ENCODE measurements at places on chromosomes 11 and 22. TPM values are rescaled to one million over a fixed set of nuclear protein-coding genes. Genes with fewer than 3 reads are reported as not detected.

GRCh38 chr22:23684561-23685031, 6.2 kb upstream of the RGL4 start:
- DNase-seq, result no peak
- no peak overlapping the region for H3K27ac ChIP-seq
- H3K4me1 ChIP-seq, result no peaks in the 10 kb centered on the region
- H3K4me3 ChIP-seq, result no peak overlapping the region

GRCh38 chr11:64794526-64794925, 8.5 kb downstream of the MAP4K2 start:
- H3K27me3 ChIP-seq, result no peaks in the 10 kb centered on the region

DNA sequence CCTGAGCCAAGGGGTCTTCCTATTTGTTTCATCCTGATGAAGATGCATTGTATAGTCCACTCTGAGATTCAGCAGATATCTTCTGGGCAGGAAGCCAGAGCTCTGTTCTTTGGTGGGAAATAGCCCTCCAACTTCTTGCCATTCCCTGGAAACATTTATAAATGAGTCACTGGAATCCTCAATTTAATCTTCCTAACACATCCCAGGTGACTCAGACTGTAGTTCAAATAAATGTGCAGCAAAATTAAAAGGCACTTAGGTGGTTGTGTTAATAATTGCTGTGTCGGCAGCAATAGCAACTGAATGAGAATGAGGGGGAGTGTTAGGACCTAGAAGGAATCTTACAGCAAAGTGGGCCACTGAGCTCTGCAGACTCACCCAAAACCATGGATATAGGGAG, 108.6 kb downstream of the INSC start:
- no peak overlapping the region for H3K27ac ChIP-seq
- DNase-seq, result no peak
- no peaks in the 10 kb centered on the region for H3K4me1 ChIP-seq

DNA sequence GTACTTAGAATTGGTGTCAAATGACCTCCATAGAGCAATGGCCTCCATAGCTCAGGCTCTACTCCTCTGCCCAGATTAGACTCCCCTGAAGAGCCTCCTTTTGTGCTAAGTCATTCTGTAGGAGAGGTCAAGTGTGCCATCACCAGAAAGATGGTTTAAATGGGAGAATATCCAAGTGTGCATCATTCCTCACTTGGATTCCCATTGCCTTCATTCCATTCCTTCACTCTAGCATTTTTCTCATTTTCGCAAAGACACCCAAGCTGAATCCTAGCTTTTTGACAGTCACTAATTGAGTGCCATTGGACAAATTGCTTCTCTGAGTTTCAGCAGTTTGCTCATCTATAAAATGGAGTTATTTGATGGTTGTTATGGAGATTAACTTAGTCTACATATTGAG, 16.9 kb downstream of the CLMP start:
- no peak overlapping the region for H3K4me3 ChIP-seq
- no peaks in the 10 kb centered on the region for H3K36me3 ChIP-seq
- peaks cover 13% of the 10 kb centered on the region for H3K4me1 ChIP-seq
- DNase-seq, result no peak

- H3K27me3 ChIP-seq, result no peaks in the 10 kb centered on the region
- no peak overlapping the region for H3K27ac ChIP-seq
- H3K36me3 ChIP-seq, result no peaks in the 10 kb centered on the region
- H3K4me1 ChIP-seq, result no peaks in the 10 kb centered on the region
- no peak for DNase-seq
Measured at GRCh38 chr11:95520369-95521132, 269.0 kb downstream of the FAM76B start.

DNA sequence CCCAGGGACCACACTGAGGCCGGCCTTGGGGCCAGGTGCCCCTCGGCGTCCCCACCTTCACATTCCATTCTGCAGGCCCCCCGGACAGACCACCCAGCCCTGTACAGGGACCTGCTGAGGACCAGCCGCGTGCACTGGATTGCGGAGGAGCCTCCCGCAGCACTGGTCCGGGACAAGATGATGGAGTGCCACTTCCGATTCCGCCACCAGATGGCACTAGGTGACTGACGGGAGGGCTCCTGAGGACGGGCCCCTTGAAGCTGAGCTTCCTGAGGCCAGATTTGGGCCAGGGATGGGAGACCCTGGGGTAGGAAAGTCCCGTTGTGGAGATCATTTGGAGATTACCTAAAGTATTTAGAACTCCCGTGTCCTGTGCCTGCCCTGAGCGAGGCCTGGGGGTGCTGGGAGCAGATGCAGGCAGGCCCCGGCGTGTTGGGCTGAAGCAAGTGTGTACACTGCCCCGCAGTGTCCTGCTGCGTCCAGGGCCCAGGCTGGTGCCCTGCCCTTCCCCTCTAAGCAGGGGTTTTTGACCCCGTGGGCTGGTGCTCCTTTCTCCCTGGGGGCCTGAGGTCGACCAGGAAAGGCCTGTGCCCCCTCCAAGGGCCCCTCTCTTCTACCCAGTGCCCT, 20.0 kb downstream of the TRMU start:
- H3K4me1 ChIP-seq, result no peaks in the 10 kb centered on the region
- no peaks in the 10 kb centered on the region for H3K27me3 ChIP-seq
- DNase-seq, result no peak

- H3K27ac ChIP-seq, result no peak overlapping the region
- no peak for DNase-seq
- no peaks in the 10 kb centered on the region for H3K27me3 ChIP-seq
- H3K4me1 ChIP-seq, result no peaks in the 10 kb centered on the region
Measured at GRCh38 chr11:44526438-44526837, 39.0 kb upstream of the CD82 start.

GRCh38 chr22:42645938-42646568, 3.1 kb downstream of the CYB5R3 start:
- H3K36me3 ChIP-seq, result no peaks in the 10 kb centered on the region
- no peaks in the 10 kb centered on the region for H3K27me3 ChIP-seq
- peak overlapping the region; percentile 98 for H3K27ac ChIP-seq
- no peak for DNase-seq
- peaks cover 19% of the 10 kb centered on the region for H3K4me1 ChIP-seq
- peak overlapping the region; percentile 97 for H3K4me3 ChIP-seq

DNA sequence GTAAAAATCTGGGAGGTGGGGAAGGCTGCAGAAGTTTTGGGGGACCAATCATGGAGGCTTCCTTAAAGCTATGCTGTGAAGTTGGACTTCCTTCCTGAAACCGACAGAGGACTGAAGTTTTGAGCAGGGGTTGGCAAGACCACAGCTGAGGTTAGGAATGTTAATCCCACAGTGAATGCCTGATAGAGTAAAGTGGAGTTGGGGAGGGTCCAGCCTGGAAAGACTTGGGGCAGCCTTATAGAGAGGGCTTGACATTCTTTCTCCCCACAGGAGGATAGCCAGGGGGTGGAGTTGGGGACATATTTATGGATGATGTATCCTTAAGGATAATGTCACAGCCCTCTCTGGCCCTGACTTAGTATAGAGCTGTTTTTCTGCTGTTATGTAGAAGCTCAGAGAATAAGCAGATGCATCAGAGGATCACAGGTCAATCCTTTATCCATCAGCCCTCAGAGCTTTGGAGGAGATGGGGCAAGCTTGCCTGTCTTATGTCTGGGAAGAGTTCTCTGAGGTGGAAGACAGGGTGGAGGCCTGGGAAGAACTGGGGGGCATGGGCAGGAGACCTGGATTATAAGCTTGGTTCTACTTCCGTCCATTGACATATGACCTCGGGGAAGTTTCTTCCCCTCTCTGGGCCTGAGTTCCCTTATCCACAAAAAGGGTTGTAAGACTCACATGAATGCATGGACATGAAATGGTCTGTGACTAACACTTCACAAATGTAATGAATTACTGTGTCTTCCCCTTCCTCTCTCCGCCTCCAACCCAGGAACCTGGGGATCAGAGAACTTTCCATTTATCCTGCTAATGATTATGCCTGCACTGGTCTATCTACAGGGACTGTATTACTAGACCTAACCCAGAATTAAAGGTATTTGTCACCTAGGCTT, 317.8 kb downstream of the MIAT start:
- H3K36me3 ChIP-seq, result no peaks in the 10 kb centered on the region
- H3K4me3 ChIP-seq, result no peak overlapping the region
- DNase-seq, result no peak
- no peaks in the 10 kb centered on the region for H3K4me1 ChIP-seq
- H3K27ac ChIP-seq, result no peak overlapping the region

DNA sequence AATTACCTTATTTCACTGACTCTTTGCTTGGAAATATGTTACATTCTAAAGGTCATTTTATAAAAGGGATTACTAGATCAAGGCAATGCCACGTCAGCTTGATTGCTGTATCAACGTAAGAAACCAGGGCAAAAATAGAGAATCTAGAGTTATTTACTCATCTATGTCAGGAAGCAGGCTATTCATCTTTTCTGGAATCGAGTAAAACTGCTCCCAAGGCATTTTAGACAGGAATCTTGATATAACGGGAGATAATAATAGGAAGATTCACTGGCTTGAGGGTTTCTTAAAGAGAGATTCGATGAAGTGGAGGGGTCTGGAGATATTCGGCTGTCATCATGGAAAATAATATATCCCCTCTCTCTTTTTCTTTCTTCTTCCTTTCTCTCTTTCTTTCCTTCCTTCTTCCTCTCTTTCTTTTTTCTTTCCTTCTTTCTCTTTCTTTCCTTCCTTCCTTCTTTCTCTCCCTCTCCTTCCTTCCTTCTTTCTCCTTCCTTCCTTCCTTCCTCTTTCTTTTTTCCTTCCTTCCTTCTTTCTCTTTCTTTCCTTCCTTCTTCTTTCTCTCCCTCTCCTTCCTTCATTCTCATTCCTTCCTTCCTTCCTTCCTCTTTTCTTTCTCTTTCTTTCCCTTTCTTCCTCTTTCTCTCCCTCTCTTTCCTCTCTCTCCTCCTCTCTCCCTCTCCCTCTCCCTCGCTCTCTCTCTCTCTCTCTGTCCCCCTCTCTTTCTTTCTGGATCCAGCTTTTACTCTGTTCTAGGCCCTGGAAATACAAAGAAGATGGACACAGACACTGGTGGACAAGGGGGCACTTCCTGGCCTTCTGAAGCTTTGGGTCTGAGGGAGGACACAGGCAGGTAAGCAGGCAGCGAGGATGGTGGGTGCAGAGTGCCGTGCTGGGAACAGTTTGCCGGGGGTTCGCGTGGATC, 18.1 kb upstream of the RASD2 start:
- no peaks in the 10 kb centered on the region for H3K36me3 ChIP-seq
- no peaks in the 10 kb centered on the region for H3K4me1 ChIP-seq
- H3K4me3 ChIP-seq, result no peak overlapping the region
- DNase-seq, result no peak

Gene GDPD4
- total RNA-seq, result not detected

Gene PTGDR2
- total RNA-seq, result not detected

Gene MAPK8IP1
- 6.0 TPM for total RNA-seq

Gene CLDN5
- 482 TPM for total RNA-seq

Gene OR52A1
- total RNA-seq, result not detected

Gene HTR3B
- total RNA-seq, result not detected

Data from ascending aorta (tissue), 2 donors.